ENCODE measurements at places on chromosomes 6 and 20.

- DNase-seq, result peak; percentile 4
Measured at GRCh38 chr6:157644043-157644810, 178.8 kb upstream of the SNX9 start.

- no peak for DNase-seq
Measured at GRCh38 chr6:166864333-166864732, 92.0 kb downstream of the RNASET2 start.

DNA sequence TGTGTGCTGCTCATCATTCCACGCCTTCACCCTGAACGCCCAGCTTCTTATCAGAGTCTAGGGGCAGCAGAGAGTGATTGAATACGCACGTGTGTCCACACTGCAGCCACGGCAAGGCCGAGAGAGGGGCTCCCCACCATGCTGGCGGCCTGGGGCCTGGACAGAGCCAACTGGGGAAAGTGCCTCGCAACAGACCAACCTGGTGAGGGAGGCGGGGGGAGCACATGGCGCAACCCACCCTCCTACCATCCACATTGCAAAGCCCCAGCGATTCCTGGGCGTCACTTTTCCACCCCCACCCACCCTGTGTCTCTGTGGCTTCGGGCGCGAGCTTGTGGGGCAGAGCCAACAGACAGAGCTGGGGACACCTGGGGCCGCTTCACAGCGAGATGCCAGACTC is 66.4 kb upstream of the DUSP22 start:
- no peak for DNase-seq

GRCh38 chr6:170107606-170108222 is 183.2 kb downstream of the DLL1 start:
- no peak for DNase-seq

DNA sequence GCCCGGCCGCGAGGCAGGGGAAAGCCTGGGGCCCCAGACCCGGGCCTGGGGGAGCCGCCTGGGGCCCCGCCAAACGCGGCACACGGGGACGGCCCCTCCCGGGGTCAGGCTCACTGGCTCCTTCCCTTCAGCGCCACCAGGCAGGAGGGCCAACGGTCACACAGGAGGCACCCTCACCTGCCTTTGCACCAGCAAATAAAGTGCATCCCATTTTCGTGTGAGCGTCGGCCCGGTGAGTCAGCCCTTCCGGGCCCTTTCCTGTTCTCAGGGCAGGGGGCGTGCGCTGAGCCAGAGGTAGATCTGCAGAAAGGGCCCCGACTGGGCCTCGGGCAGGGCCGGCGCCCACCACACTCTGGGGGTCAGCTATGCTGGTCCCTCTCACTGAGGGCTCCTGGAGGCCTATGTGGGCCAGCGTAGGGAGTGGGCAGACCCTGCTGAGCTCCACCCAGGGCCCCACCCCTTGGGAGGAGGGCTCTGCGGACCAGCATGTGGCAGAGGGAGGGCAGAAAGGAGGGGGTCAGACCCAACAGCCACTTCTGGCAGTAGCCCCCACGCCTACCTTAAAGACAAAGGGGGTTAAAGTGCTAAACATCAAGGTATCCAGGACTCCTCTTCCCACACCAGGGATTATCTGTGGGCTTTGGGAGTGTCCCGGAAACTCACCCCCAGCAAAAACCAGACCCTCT is 931 bp upstream of the UCKL1 start:
- peak; percentile 51 for DNase-seq

GRCh38 chr6:11702089-11702488 is 76.5 kb downstream of the ADTRP start:
- DNase-seq, result no peak

- DNase-seq, result no peak
Measured at GRCh38 chr20:14801591-14802325, 464.3 kb upstream of the FLRT3 start.

- DNase-seq, result no peak
Measured at GRCh38 chr6:152532556-152533422, 104.4 kb downstream of the SYNE1 start.

GRCh38 chr6:124770784-124771183 is 191.5 kb upstream of the RNF217 start:
- no peak for DNase-seq

GRCh38 chr20:45949542-45950329 is 15.3 kb downstream of the PCIF1 start:
- no peak for DNase-seq

GRCh38 chr6:6781172-6781872 is 192.8 kb downstream of the LY86 start:
- DNase-seq, result no peak

DNA sequence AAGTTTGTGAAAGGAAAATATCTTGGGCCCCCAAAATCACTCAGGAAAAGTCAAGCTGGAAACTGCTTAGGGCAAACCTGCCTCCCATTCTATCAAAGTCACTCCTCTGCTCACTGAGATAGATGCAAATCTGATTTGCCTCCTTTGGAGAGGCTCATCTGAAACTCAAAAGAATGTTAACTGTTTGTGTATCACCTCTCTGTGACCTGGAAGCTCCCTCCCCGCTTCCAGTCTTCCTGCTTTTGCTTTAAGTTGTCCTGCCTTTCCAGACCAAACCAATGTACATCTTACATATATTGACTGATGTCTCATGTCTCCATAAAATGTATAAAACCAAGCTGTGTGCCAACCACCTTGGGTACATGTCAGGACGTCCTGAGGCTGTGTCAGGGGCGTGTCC is 331.4 kb upstream of the QKI start:
- no peak for DNase-seq

DNA sequence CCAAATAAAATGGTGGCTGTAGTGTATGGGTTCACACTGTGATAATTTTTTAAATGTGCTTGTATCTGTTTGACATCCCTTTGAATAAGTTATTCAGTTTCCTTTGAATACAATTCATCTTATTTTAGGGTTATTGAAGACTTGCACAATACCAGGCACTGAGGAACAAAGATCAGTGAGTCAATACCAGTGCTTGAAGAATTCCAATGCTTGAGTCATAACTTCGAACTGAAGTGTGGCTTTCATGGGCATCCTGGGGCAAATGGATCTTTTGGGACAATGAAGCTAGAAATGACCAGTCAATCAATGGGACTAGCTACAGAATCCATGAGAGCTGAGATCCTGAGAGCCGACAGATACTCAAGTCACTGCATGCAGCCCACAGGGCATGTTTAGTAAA is 349.9 kb upstream of the FLRT3 start:
- DNase-seq, result no peak

DNA sequence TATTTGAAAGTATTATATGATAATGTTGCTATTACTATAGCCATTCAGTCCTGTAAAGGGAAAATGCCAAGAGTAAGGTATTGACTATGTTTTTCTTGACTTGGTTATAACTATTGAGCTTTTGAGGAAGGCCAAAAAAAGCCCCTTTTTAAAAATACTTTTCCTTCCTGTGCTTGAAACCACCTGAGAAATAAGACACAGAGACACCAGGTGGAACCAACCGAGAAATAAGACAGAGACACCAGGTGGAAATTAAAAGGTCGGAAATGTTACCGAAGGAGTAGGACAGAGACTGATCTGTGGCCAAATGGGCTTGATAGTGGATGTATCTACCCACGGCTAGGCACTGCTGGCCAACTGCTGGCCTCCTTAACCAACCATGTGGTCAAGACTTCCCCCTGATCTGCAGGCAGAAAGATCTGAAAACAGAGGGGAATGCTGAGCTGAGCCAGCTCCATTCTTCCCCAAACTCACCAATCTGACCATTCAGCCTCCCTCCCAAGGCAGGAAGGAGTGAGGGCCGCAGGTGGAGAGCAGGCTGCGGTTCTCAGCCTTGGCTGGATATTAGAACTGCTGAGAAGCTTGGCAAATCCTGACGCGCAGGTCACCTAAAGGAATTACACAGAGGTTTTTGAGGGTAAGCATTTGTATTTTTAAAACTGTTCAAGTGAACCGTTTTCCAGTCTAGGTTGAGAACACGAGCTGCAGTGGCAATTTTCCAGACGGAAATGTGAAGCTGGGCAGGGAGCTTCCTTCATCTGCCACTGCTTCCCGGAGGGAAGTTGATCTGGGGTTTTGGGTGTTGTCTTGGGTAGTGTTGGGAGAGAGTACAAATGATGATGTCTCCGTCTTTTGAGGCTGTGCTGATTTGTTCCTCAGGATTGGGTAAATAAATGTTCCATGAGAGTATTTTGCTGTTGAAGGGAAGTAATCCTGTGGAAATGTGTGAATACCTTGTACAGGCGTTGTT is 121.7 kb upstream of the EXOC2 start:
- DNase-seq, result no peak

- DNase-seq, result no peak
Measured at GRCh38 chr20:46176739-46177378, 58.7 kb downstream of the CD40 start.

DNA sequence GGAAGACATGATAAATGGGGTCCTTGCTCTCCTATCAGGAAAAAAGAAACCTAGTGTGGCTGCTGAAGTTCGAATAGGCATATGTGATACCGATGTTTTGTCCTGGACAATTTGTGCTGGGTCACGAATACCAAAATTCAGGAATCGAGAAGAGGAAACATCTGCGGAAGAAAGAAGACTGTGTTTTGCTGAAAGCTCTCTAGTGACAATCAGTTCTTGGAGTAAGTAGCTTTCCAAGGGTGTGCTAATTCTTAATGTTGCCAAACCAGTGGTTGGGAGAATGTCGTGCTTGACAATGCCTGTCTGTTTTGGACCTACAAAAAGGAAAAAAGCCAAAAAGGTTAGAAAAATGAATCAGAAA is 956.1 kb downstream of the PHF3 start:
- DNase-seq, result no peak

DNA sequence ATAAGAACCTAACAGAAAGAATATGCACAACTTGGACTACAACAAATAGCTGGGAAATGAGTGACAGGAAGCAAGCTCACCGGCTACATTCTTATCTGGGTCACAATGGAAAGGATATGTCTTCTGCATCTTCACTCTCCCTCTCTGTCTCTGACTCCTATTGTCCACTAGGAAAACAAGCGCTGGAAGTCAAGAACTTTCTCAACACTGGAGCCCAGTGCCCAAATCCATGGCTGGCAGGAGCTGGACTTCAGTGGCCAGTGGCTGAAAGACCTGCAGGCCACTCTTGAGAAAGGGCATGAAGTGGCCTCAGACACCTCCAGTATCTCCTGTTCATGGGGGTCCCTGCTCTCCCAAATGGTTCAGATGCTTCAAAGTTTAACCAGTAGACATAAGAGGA is 62.0 kb downstream of the FAM50B start:
- DNase-seq, result no peak

DNA sequence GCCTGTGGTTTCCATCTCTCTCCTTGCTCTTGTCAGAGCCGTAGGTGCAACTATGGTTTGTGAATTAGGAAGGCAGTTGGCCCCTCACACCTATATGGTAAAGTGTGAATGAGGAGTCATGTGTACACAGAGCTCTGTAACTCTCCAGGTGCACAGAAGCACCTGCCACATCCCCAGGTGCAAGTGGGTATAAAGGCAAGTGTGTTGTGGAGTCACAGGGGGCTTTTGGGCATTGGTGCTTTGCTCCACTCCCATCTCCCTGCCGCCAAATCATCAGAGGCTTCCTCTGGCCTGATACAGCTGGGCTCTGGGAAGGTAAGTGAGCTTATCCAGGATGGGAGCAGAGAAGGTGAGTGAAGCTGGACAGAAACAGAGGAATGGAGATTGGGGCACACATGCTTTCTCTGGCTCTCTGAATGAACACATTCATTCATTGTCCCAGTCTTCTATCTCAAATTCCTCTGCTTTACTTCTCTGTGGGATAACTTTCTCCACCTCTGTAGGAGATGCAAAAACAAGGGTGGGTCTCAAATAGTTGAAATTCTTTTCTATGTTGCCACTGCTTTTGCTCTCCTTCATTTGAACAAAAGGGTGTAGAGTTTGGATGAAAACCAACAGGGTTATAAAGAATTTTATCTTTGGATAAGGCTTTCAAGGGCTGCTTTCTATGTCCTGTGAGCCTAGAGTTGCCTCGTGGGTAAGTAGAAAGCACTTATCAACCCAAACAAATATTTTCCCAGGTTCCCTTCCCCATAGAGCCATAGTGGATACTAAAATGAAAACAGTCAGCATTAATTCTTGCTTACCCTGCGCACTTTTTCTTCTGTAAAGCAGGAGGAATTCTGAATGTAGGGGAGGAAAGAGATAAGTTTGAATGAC is 45.0 kb upstream of the RIPOR2 start:
- DNase-seq, result no peak

GRCh38 chr6:4377603-4378002 is 242.2 kb upstream of the ECI2 start:
- DNase-seq, result no peak

GRCh38 chr6:166411721-166412151 is 29.0 kb upstream of the MPC1 start:
- no peak for DNase-seq

DNA sequence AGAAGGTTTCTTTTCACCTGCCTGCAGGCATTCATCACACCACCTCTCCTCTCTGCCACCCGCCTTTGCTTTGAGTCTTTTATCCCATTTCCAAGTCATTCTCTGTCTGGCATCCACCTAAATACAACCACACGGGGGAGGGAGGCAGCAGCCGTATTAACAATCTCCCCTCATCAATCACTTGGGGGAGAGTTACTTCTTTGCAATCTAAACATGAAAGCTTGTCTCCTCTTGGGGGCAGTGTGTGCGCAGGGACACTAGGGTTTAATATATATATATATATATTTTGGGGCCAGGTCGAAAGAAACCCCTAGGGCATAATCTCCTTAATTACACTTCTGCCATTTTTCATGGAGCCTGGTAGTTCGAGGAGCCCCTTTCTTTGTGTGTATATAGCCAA is 214.5 kb downstream of the TSHZ2 start:
- no peak for DNase-seq

DNA sequence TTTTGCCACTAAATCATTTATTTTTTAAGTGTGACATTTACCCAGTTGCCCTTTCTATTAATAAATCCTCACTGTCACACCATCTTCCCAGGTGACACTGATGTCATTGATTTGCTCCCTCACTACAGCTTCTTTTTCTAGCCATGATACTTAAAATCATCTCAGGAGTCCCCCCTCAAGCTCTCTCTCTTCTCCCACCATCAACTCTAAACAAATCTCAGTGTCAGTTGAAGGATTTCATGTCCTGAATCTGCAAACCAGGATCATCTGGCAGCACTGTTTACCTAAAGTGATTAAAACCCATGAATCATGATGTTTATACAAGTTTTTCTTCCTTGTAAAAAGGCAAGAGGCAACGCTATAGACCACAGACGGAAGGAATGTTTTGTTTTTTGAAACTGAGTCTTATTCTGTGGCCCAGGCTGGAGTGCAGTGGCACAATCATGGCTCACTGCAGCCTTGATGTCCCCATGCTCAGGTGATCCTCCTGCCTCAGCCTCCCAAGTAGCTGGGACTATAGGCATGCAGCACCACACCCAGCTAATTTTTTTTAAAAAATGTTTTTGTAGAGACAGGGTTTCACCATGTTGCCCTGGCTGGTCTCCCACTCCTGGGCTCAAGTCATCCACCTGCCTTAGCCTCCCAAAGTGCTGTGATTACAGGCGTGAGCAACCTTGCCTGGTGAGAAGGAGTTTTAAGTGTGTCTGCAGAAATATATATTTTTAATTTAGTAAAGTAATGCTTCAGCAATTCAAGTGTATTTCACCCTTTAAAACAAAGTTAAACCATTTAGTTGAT is 30.1 kb upstream of the SH3BGRL2 start:
- no peak for DNase-seq
